ENCODE measurements at places on chromosomes 6 and 20.

DNA sequence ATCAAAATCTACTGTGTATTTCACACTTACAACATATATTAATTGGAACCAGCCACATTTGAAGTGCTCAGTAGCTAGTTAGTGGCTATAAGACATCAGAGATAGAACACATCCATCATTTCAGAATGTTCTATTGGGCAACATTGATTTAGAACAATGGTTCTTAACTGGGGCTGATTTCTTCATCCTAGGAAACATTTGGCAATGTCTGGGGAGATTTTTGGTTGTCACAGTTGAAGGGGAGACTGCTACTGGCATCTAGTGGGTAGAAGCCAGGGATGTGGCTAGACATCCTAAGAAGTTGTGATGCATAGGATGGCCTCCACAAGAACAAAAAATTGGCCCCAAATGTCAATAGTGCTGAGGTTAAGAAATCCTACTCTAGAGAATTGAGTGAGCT lies 132.5 kb downstream of the OLIG3 start:
- DNase-seq: no peak

DNA sequence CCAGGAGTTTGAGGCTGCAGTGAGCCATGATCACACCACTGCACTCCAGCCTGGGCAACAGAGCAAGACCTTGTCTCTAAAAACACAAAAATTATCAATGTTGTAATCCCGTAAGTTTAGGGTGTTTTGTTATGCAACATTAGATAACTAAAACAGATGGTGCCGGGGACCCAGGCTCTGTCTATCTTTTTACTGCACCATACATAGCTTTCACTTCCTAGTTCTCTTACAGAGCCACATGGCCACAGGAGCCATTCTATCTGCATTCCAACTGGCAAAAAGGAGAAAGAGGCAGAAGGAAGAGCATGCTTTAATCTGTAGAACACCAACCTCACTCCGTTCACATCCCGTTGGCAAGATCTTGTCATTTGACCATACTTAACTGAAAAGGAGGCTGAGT lies 5.4 kb upstream of the TCF15 start:
- no peak for DNase-seq

- no peak for DNase-seq
These were observed 171.2 kb upstream of the THBS2 start for GRCh38 chr6:169424821-169425240.

DNA sequence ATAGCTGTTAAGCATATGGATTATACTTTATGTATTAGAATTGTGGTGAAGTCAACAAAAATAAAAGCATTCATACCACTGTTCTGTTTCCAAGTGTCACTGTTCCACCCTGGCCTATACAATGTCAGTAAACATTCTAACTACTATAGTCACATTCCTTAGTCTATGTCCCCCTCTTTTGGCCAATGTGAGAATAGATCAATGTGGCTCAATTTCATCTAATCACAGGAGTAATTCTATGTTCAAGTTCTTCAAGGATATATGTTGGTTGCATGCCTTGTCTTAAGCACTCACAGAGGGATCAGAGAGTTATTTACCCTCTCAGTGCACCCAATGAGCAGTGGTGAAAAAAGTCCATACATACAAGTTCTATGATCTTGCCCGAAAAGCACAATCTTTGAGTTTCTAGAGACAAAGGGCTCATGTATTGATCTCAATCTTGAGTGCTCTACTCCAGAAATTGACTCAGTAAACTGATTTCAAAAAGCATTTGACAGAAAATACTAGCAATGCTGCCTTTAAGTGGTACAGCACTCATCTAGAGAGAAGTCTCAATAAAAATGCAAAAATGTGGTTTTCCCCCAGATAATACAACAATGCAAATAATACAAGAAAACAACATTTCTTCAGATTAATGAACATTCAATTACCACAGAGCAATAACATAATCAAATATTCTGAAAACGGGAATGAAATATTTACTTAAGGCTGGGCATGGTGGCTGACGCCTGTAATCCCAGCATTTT lies 16.5 kb downstream of the SMLR1 start:
- DNase-seq: peak; percentile 6

DNA sequence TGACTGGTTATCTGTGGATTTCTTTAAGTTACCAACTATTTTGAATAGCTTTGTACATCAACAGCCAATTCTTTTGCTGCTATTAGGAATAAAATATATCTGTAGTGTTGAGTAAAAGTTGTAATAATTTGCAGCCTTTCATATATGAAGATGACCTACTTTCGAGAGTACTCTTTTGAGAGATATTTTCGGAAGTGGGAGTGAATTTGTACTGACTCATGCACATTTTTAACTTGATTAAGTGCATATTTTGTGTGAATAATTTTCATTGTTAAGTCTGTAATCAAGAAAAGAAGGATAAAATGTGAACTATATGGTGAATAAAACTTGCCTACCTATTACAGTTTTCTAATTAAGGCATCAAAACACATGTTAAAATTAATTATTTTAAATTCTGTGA lies 51.9 kb downstream of the L3MBTL3 start:
- DNase-seq: no peak
